Lower leg skin (tissue), 4 donors: ENCODE measurements at places on chromosomes 7 and 10. TPM values are rescaled to one million over a fixed set of nuclear protein-coding genes. Genes with fewer than 3 reads are reported as not detected.

The ATP5MK gene
- 182 TPM for total RNA-seq

The IGFBP1 gene
- not detected for total RNA-seq

The ZNF248 gene
- total RNA-seq = 8.6 TPM

The GPER1 gene
- total RNA-seq = 2.8 TPM

GRCh38 chr10:17023386-17024298 lies 106.0 kb downstream of the CUBN start:
- DNase-seq = no peak

DNA sequence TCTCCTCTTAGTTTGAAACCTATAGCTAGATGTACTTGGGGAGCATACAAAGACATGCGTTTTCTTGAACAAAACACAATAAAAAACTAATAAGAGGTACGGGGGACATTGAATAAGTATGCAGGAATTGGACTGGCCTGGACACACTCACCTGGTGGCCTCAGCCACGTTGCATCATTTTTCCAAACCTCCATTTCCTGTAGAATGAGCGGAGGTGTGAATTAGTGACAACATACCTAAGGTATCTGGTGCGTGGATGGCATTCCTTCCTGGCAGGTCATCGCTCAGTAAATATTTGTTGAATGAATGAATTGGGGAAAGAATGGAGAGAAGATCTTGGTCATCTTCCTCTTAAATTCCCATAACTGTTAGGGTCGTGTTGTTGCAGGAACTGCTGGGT lies 103.2 kb upstream of the CTBP2 start:
- DNase-seq = no peak

DNA sequence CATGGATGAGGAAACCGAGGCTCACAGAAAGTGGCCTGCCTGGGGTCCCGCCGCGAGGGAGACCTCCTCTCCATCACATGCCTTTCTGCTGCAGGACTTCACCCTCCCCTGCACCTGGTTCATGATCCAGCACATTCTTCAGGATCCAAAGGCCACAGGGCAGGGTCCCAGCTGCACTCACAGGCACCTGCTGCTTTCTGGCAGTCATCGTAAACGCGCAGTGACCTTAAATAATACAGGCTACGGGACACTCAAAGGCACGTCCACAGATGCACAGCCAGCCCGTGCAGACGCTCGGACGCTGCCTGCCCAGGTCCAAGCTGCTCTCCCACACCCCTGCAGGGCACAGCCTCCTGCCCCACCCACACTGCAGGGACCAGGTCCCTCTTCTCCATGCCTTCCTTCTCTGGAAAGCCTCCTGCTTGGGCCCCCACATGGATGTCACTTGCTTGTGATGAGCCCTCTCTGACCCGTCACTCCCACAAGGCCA lies 49.9 kb downstream of the CALML3 start:
- DNase-seq = no peak

DNA sequence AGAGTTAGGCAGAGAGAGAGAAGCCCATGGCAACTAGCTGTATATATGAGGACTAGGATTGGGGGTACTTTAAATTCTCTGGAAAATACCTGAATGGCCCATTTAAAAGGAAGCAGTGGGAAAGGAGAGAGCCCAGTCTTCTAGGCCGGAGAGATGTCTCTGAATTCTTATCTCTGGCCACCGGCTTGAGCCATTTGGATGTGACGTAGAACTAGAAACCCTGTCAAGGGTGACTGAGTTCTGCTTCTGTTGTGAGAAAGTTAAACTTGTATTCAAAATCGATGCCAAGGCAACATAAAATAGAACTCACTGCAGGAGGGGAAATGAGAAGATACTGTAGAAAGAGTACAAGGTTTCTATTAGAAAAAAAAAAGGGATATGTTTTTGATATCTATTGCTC lies 6.3 kb upstream of the GSTK1 start:
- no peak for DNase-seq

DNA sequence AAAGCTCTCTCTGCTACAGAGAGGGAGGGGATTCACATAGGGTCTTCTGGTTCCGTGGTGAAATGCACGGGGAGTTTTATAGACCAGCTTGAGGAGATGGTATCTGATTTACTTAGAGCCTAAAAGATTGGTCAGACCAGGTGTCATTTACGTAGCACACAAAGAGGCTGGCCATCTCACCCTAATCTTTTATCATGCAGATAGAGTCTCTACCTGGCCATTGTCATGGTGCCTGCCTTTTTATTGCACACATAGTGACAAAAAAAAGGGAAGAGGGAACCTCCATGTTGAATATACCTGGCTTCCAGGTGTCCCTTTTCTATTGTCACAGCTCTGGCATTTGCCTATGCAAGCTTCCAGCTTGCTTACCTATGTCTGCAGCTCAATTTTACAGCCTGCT lies 1456.1 kb downstream of the GATA3 start:
- DNase-seq = no peak

- DNase-seq = peak; percentile 67
Measured at GRCh38 chr10:69684981-69685353, 54.9 kb downstream of the FAM241B start.
